T-helper 1 cell (primary cell): ENCODE measurements at places on chromosomes 6 and 20.

DNA sequence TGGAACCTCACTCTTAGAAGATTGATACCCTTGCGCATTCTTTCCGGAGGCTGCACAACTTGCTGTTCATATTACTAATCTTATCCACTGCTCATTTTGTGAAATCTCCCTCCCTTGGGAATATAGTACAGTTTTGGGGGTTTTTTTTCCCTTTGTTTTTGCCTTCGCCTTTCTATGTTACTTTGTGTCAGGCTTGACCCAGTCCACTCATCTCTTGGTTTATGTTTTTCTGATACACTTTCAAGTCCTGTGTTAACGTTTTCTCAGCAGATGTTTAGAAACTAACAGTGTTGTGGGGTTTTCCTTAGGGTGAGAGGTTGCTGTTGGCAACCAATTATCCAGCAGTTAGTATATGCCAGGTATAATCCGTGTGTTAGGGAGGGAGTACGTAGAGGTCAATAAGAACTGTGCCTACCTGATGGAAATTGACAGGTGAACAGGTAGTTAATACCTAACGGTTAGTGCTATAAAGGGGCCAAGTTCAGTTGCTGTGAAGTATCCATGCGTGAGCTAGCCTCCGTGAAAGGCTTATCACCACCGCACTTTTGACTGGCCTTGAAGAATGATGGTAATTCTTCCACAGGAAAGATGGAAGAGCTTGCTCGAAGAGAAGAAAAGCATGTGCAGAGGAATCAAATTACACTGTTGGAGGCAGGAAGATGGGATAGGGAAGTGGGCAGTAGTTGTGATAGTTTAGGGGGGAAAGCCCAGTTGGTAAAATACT is 1.4 kb downstream of the NFYA start:
- no peak for DNase-seq

DNA sequence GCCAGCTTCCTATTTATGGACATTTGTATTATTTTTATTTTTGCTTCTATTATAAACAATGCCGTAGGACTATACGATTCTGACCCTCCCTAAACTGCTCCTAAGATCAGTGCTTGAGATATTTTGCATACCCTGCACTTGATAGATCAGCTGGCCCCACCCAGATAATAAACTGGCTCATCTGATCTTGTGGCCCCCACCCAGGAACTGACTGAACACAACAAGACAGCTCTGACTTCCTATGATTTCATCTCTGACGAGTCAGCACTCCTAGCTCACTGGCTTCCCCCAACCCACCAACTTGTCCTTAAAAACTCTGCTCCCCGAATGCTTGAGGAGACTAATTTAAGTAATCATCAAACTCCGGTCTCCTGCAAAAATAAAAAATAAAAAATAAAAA is 34.9 kb upstream of the TFAP2A start:
- no peak for DNase-seq

DNA sequence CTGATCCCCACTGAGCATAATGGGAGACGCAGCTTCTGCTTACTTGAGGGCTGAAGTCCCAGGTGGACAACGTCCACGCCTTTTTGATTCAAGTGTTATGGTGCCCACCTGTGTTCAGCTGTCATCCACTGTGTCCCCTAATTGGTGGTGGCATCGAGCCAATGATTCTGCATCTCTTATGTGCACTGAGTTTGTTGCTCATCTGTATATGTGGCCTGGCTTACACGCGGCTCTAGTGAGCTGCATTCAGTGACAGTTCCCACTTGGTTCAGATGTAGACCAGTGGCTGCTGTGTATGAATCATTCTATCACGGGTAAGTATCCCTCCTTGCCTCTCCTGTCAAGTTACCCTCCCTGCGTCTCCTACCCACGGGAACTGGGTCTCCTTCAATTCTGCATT is 131.2 kb upstream of the CLDN20 start:
- no peak for DNase-seq

DNA sequence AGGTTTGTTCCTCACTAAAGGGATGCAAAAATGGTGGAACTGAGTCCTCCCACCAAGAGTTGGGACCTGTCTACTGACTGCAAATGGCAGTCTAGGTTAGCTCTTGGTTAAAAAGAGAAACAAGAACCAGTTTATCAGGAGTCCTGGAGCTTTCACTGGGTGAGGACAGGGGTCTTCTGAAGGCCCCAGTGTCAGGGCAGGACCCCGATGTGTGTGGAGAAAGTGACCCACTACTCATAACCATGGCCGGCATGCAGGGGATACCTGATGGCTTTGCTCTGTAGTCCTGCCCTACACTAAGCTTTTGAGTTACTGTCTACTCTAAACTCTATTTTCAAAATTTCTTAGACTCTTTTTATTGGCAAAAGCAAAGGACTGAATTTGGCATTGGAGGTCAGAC is 220.5 kb downstream of the ANKRD60 start:
- no peak for DNase-seq

DNA sequence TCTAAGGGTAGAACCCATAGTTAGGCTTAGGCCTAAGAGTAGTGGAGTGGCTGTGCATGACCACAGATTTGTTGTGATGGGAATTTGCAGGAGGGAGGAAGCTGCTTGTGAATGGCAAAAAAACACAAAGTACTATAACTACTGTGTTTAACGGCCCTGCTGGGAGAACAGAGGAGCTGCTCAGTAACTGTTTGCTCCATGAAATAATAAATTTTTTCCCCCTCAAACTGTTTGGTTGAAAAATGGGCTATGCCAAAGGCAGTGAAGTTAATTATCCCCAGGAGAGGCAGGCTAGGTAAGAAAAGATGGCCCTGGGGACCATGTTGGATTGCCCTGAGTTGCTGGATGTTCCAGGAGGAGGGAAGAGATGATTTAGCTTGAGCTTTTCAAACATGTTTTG is 256.5 kb upstream of the PRND start:
- no peak for DNase-seq

DNA sequence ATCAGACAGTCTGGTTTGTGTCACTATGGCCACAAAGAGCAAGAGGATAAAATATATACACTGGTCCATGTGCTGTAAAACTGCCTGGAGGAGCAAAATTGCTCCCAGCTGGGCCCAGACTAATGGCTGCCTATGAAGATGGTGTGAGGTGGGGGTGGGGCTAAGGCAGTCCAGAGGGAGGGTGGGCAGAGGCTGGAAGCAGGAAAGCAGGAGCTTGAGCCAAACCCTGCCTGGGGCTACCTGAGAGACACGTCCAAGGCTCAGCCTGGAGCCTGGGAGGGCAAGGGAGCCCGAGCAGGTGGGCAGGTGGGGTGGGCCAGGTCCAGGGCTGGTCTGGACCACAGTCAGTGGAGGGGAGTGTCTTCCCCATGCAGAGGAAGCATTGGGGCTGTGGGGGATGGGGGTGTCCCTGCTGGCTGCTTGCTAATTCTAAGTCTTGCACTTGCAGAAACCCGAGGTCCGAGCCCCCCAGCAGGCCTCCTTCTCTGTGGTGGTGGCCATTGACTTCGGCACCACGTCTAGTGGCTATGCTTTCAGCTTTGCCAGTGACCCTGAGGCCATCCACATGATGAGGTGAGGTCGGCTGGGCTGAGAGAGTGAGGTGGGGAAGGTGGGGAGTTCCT is 9.5 kb downstream of the HSPA12B start:
- DNase-seq, result no peak

- DNase-seq, result no peak
These were observed 11.0 kb downstream of the ECI2 start for GRCh38 chr6:4124351-4124750.

- DNase-seq, result no peak
These were observed 1.1 kb upstream of the KLHL32 start for GRCh38 chr6:96923400-96923799.

GRCh38 chr6:77263003-77263402 is 200.3 kb downstream of the HTR1B start:
- no peak for DNase-seq

DNA sequence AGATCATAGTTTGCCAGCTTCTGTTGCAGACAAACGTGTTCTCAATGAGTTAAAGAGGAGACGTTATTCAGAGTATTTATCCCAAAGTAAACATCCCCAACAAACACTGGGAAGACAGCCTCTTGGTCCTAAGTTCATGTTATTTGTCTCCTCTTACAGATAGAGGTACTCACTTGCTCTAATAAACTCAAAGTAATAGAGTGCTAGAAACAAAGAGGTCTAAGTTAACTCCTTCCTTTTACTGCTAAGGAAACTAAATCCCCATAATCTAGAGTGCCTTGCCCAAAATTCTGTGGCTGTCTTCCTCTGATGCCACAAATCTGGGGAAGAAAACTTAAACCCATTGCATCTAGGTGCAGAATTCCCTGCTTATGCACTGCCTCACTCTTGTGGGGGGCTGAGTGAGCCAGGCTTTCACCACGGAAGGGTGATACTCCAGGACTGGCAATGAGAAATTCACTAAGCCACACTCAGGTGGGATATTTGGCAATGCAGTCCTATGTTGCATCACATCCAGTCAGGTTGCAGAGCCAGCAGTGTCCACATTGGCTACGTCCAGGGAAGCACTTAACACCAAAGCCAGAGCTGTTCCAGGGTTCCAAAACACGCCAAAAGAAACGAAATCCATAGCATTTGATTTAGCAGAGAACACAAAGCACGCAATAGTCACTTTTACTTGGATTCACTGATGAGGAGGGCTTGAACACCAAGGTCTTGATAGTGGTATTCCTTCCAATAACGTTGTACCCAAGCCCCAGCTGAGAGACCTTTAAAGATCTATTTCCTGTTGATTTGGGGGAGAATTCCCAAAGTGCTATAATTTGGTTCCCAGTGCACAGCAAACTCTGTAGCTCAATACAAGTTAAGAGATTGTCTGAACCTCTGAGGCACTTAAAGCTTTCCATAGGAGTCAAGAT is 81.0 kb upstream of the FOXQ1 start:
- no peak for DNase-seq

DNA sequence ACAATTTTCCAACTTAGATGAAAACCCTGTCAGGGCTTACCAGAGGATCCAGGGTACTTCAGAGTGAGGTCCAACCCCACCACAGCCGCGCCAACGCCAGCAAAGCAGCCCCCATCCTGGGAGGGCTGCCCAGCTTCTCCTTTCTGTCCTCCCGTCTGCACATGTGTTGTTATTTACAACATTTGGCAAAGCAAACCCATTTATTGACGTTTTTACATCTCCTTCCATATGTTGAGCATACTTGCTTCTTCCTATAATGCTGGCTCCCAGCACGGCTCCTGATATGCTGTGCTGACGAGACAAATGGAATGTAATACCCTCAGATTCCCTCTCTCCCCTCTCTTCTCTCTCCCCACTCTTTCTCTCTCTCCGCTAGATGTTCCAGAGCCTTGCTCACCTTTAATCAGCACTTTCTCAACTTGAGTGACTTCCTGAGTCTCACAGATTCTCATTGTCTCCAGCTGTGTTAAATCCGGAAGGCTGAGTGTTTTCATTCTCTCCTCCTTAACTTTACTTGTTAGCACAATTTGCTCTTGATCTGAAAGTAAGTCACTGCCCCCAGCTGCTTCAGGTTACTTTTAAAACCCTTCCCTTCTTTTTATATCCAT is 22.7 kb downstream of the RCAN2 start:
- no peak for DNase-seq

- no peak for DNase-seq
These were observed 22.0 kb downstream of the RALY start for GRCh38 chr20:34015401-34016335.

DNA sequence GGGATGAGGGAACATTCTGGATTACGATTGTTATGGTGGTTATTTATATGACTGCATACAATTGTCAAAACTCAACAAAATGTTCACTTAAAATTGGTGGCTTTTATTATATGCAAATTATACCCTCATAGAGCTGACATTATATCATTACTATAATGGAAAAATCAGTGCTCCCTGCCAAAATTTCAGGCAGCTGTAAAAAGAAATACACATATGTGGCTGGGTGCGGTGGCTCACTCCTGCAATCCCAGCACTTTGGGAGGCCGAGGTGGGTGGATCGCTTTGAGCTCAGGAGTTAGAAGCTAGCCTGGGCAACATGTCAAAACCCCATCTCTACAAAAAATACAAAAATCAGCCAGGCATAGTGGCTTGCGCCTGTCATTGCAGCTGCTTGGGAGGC is 75.8 kb upstream of the SULF2 start:
- no peak for DNase-seq

GRCh38 chr6:155936551-155936950 is 480.9 kb upstream of the NOX3 start:
- DNase-seq, result no peak

DNA sequence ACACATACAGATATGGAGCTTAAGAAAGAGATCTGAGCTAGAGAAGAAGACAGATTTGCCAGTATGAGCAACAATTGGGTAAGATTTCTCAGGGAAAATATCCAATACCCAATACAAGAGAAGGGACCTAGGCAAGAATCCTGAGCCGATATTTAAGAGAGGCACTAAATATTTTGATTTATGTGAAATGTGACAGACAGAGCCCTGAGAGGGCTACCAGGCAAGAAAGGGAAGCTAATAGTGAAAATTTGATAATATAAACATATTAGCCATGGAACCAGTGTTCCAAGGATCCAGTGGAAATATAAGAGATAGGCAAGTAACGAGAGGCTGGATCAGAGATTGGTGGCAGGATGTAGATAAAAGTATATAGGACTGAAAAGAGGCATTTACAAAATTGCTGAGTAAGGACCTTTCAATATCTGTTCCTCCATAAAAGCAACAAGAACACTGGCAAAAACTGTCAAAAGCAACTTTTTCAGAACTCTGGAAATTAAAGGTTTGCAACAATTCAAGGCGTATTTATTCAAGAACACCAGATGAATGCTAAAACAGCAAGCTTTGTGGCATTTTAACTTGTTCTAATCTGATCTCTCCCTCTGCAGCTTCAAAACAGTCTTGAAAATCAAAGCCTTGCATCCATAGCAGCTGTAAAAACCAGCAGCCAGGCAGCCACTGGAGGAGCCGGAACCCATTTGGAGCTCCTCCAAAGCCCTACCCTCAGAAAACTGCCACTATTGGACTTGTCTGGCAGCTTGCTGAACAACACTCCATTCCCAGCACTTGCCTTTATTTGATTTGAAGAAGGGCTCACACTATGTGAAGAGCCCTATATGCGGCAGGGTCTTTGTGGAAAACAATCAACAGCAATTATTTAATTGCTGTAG is 58.8 kb downstream of the REV3L start:
- no peak for DNase-seq

DNA sequence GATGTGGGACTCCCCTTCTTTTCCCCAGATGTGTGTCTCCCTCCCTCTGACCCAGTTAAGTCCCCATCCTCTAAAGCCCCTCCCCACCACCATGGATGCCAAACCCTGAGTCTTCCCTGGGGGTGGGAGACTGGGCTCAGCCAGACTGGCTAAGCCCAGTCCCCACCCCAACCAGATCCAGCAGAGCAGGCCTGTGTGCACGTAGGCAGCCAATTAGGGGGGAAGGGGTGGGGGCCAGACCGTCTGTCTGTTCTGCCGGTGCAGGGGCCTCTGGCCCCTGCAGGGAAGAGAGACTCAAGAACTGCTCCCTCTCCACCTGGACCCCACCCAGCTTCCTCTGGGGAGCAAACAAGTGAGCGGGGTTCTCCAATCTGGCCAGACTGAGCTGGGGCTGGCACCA is 605 bp downstream of the COX4I2 start:
- DNase-seq, result no peak

DNA sequence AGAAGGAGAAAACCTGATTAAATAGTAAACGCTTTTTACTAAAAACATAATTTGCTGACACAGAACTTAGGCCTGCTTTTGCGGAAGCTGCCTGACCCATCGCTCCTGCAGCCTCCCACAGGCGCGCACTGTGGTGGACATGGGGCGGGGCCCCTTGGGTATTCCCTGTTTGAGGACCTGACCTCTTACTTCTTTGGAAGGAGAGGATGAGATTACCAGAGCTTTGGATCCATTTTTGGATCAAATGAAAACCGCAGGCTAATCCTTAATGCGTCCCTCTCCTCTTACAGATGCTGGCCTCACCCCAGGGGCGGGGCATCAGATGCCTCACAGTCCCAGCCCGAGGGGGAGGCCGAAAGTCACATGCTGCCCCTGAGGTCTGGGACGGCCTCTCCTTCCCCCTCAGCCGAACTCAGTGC is 151.0 kb downstream of the SCML4 start:
- no peak for DNase-seq
